Stimulated activated memory B cell treated with anti-CD40 and anti-IgM and Interleukin-4, amounts not matched to agents 10 μg/mL and 1 μg/mL and 100 μg/mL, for 72 hours (primary cell): ENCODE measurements at places on chromosomes 4 and X.
A peak's percentile ranks its signal among the peaks of the same experiment; 100 is the strongest.

- ATAC-seq: no peak
These were observed 532.3 kb upstream of the SMIM31 start for GRCh38 chr4:164221631-164222030.

- ATAC-seq: no peak
These were observed 54.5 kb downstream of the CD99L2 start for GRCh38 chrX:150844016-150844415.

DNA sequence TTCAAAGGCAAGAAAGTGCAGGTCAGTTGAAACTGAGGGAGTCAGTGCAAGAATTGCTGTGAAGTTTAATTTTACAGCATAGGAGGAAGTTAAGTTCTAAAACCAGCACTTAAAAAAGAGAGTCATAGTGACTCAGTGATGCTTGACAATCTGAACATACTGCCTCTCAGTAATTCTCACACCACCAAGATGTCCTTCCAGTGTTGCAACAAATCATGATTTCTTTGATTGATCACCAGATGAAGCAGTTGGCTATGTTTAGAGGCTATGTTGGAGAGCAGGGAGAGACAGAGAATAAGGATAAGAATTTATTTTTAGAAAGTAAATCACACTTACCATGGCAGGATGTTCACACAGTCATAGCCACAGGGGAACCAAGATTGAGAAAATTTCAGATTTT is 13.2 kb downstream of the TRIM2 start:
- ATAC-seq: peak; percentile 39

GRCh38 chrX:109134777-109135176 is 347.1 kb downstream of the GUCY2F start:
- no peak for ATAC-seq

DNA sequence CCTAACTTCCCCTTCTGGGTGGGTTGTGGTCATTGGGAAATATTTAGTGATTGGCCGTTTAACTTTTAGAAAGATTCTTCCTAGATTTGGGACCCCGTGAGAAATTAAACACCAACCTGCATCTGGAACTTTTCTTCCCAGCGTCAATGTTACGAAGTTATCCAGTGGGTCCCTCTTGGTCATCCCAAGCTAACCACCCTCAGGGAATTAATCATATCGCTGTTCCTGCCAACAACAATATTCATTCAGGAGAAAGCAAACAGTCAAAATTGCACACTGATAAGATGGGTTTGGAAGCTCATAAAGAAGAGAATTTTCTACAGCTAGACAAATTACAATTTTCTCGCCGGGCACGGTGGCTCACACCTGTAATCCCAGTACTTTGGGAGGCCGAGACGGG is 121.2 kb upstream of the STX18 start:
- no peak for ATAC-seq

GRCh38 chr4:127669691-127670090 is 36.9 kb downstream of the INTU start:
- no peak for ATAC-seq

DNA sequence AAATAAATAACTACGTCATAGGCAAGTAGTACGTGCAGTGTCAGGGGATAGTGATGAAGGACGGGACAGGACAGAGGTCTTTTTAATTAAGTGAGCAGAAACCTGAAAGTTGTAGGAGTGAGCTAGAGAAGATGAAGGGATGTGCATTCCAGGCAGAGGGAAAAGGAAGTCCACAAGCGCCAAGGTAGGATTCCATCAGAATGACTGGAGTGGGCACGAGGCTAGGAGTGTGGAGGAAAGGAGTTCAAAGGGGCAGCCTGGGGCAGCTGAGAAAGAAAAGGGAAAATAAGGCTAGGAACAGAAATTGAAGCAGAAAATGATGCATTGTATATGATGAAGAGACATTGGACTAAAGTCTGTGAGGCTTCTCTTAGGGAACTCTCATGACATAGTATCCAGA is 192.2 kb upstream of the TLL1 start:
- ATAC-seq: no peak

DNA sequence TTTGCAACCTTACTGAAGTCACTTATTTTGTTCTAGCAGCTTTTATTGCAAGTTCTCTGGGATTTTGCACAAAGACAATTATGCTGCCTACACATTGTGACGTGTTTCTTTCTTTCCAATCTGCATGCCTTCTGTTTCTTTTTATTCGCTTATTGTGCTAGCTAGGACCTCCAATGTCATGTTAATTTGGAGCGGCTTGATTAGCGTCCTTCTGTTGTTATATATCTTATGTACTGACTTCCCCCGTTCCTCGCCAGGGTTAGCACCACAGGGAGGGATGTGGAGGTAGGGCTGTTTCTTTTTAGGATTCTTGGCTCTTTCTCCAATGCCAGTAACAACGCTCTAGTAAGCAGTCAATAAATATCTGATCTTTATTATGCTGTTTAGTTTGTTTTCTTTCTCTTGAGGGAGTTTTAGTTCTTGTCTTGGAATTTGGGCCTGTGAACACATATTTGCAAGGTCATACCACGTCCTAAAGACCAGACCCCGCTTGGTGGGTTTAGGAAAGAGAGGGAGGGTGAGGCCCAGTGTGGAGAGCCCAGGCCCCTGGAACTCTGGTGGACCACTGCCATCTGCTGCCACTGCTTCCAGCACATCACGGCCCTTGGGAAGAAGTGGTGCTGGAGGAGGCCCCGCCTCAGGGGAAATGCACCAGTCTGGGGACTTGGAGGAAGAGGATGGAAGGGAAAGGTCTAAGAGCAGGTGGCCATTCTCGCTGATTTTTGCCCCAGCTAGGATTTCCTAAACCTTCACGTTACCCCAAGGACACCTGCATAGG is 129.1 kb downstream of the TRIML1 start:
- ATAC-seq: no peak

GRCh38 chrX:135437867-135438733 is 16.4 kb downstream of the SMIM10L2A start:
- no peak for ATAC-seq

DNA sequence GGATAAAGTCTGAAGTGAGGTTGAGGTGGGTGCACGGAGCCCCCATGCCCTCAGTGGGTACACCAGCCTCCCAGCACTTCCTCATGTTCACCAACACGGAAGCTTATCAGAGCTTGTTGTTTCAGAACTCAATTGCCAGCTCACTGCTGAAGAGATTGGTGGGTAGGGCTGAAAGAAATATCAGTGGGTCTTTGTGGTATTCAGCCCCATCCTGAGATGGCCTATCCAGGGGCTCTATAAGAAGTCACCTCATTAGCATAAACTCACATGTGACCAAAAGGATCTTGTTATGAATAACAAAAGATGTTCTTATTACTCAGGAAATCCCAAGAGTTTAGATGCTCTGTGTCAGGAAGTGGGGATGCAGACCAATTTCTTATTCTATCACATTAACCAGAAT is 177.3 kb downstream of the ARHGAP10 start:
- ATAC-seq: no peak

- ATAC-seq: no peak
These were observed 41.3 kb upstream of the PHEX start for GRCh38 chrX:21990832-21991231.

GRCh38 chrX:67787196-67787595 is 243.4 kb downstream of the AR start:
- ATAC-seq: no peak

DNA sequence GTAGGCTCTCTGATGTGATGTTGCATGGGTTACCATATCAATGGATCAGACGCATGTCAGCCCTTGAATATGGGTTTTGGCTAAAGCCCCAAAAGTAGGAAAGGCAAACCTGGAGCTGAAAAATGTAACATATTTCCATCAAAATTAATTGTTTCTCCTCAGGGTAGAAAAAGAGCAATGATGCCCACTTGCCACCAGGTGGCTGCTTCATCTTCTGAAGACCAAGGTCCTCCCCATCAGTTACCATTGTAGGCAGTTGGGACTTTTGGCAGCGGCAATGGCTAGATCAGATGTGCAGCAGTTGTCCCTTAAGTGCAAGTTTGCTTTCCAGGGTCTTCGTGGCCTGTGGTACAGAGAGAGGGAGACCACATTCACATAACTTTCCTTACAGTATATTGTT is 118.2 kb downstream of the NAF1 start:
- ATAC-seq: peak; percentile 63

- no peak for ATAC-seq
These were observed 10.6 kb downstream of the HGFAC start for GRCh38 chr4:3452376-3452775.

DNA sequence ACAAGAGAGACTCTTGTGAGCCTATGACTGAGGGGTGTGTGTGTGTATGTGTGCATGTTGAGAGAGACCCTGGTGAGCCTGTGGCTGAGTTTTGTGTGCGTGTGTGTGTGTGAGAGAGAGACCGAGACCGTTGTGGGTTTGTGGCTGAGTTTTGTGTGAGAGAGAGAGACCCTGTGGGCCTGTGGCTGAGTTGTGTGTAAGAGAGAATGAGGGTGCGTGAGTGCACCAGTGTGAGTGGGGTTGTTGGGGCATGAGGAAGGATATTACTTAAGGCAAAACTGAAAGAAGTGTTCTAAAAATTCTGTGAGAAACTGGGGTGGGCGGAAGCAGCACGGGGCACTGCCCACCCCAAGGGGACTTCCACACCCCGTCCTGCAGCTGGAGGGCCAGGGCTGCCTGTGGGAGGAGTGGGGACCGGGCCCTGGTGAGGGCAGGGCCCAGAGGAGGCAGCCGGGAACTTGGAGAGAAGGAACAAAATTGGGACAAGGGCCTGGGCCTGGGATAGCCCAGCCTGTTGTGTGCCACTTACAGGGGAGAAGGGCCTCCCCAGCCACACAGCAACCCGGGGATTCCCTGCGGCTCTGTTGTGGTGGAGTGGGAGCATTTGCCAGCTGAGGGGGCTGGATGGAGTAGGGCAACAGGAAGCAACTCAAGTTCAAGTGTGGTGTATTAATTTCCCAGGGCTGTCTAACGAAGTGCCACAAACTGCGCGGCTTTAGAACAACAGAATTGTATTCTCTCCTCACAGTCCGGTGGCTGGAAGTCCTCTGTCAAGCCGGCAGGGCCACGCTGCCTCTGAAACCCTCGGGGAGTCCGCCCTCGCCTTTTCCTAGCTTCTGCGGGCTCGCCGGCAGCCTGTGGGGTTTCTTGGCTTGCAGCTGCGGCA is 22.1 kb downstream of the TMEM131L start:
- ATAC-seq: peak; percentile 87

DNA sequence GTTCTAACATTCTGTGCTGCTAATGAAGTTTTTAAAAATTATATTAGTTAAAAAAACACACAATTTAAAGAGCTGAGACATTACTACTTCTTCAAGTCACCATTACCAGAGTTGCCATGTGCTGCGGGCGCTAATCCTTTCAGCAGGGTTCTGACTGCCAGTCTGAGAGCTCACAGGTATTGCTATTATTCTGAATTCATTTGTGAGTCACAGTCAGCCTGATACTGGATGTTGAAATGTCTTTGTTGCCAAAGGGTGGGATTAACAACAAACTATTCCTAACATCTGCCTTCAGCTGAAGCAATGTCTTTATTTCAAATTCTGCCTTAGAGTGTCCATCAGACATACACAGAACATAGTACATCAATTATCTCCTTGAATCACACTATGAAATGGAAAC is 197.1 kb upstream of the FGF13 start:
- ATAC-seq: no peak

- no peak for ATAC-seq
These were observed 577.5 kb downstream of the IQCM start for GRCh38 chr4:149238097-149238496.

DNA sequence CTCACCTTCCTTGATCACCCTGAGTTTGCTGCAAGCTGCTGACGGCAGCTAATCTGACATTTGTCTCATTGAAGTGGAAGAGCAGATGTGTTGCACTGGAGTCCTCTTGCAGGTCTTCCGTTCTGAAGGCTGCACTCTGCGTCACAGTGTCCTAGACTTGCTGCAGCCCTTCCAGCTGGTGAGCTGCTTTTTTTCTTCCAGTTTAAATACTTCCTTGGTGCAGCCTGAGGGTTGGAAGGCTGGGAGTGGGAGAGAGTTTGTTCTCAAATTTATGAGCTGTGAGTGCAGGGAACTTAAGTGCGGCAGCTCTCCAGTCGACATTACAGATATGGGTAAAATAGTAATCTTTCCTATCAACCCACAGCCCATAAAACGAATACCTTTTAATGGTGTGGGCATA is 303.6 kb upstream of the FAT1 start:
- ATAC-seq: no peak

- no peak for ATAC-seq
These were observed 21.5 kb upstream of the CLDN24 start for GRCh38 chr4:183343730-183344129.

GRCh38 chr4:75325318-75325979 is 188.8 kb downstream of the RCHY1 start:
- ATAC-seq: no peak

DNA sequence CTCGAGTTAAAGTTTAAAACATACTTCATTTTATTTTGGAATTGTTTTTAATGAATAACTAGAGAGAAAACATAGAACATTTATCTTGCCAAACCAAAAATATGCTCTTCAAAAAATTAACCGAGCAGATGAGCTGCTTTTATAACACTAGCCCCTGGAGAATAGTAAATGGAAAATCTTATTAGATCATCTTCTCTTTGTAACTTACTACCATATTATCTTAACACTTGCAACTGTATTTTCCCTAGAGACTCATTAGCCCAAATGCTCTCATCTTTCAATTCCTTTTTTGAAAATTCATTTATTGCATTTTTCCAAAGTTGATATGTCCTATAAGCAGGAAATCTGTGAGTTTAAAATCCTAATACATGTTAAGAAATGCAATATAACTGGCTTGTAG is 143.3 kb downstream of the CAMK2D start:
- ATAC-seq: peak; percentile 63

GRCh38 chrX:112877771-112878173 is 37.1 kb upstream of the AMOT start:
- no peak for ATAC-seq

DNA sequence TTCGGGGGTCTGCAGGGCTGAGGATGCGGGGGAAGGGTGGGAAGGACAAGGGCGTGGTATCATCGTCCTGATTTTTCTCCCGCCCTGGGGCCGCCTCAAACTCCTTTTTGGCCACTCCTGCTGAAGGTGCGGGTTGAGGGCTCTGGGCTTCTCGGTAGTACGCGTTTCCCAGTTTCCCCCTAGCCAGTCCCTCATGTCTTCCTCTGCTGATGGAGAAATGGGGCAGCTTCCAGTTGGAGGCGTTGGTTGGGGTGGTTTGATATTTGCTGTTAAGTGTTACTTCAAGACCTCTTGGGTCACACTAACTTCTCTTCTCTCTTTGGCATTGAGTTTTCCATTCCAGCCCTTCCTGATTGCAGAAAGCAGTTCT is 482 bp downstream of the GSTCD start:
- peak; percentile 49 for ATAC-seq
